ENCODE measurements at places on chromosomes 1 and 21.

GRCh38 chr1:80582980-80583379 lies 1217.8 kb upstream of the ADGRL2 start:
- no peak for DNase-seq

DNA sequence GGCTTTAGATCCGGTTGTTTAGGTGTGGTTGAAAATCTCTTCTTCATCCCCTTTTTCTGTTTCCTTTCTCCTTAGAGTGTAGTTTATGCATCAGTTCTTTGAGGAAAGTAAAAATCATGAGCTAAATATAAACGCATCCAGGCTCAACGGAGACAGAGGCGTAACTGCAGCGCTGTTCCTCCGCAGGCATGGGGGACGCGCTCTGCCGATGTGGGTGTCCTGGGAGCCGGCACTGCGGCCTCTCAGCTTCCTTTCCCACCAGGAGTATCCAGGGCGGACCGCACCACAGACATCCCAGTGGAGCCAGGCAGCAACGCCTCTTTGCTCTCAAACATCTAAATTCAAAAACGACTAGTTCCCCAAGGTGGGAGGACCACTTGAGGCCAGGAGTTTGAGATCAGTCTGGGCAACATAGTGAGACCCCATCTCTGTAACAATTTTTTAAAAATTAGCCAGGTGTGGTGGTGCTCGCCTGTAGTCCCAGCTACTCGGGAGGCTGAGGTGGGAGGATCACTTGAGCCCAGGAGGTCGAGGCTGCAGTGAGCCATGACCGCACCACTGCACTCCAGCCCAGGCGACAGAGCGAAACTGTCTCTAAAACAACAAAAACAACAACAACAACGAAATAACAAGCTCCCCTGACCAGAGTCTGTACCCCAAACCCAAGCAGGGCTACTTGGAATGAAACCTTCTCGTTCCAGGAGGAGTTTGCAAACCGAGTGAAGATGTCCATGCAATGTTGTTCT lies 16.4 kb downstream of the SLC45A1 start:
- DNase-seq = no peak

DNA sequence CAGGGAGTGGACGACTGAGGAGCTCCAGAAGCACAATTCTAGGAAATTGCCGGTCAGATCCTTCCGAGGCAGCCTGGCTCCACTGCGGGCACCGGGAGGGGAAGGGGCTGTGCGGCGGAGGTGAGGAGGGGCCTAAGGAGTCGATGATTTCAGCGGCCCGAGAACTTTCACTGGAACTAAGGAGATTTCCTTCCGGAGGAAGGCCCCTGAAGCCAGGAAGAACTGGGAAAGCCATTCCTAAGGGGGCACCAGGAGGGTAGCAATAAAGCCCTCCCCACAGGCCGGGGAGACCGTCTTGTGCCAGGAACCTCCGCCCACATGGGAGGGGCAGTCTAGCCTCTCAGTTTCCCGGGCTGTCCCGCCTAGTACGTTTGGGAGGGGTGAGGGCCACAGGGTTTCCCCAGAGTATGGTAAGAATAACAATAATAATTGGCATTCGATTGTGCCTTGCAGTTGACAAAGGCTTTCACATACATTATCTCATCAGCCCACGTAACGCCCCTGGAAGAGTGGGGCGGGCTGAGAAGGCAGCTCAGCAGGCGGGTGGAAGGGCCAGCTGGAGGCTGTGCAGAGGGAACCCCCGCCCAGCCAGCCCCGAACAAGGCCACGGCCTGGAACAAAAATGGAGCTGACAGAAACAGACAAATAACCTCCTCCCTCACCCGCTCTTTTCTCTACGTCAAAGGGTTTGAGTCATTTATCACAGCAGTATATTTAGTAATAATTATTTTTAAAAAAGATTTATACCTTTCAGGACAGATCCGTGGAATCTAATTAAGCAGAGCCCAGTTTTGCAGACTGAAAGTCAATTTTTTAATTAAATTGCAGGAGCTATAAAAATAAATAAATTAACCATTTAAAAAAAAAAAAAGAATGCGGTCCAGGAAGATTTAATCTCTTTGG lies 19.8 kb downstream of the NPR1 start:
- DNase-seq = no peak

GRCh38 chr21:41764558-41765419 lies 2.1 kb downstream of the RIPK4 start:
- DNase-seq = no peak

DNA sequence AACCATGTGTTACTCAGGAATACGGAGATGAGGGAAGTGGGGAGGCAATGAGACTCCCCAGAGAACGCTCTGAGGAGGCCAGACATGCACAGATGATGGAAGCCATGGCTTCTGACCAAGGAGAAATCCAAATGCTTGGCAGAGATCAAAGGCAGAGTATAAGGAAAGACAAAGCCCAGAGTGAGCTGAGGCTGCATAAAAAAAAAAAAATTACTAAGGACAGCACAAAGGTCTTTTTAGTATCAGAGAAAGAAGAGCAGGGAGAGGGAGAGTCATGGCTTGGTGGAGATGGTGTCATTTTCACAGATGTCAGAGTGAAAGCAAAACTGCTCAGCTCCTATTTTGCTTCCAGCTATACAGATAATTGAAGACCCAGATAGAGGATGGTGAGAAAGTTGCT lies 8.1 kb upstream of the NCF2 start:
- no peak for DNase-seq

DNA sequence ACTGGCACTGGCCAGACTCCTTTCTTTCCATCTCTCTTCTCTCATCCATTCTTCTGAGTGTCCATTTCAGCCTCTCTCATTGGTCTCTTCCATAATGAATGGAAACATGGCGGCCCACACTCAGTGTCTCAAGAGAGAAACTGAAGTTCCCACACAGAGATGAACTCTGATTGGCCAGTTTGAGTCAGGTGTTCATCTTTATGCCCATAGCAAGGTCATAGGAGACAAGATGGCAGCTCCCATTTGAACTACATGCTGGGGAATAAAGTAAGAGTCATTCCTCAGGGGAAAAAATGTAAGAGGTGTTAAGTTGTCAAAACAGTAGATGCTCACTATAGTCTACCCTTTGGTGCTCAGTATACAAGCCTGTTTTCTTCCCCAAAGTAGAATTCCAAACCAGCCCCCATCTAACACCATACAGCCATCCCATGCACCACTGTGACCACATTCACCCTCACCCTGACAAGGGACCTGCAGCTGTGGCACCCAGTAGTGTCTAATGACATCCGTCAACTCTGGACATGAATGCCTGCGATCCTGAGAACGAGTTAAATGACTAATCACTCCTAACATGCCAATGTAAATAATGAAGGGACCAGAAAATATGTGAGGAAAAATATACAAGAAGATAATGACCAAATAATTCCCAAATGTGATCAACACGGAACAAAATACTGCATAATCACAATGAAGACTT lies 12.4 kb downstream of the CDA start:
- DNase-seq = no peak

Measured in stimulated activated CD4-positive, alpha-beta T cell treated with anti-CD3 and anti-CD28 coated beads, Interleukin-4, amount 100 ng/mL, for 24 hours (primary cell).